ENCODE measurements at places on chromosomes 4 and X. TPM values are rescaled to one million over a fixed set of nuclear protein-coding genes. Genes with fewer than 3 reads are reported as not detected.

H2BW2 gene
- not detected for total RNA-seq

UBE2D3 gene
- total RNA-seq, result 204 TPM

DDIT4L gene
- total RNA-seq, result 0.26 TPM

UGT2B11 gene
- not detected for total RNA-seq

ARMCX1 gene
- 5.8 TPM for total RNA-seq

DHRSX gene
- 19.0 TPM for total RNA-seq

CT45A5 gene
- total RNA-seq, result not detected

DLG3 gene
- 21.1 TPM for total RNA-seq

SOX3 gene
- not detected for total RNA-seq

CNGA1 gene
- total RNA-seq, result 1.6 TPM

LEF1 gene
- not detected for total RNA-seq

ANOS1 gene
- total RNA-seq, result 0.26 TPM

JCHAIN gene
- not detected for total RNA-seq

FGF5 gene
- total RNA-seq, result 0.51 TPM

LAMP2 gene
- total RNA-seq, result 112 TPM

MAMLD1 gene
- under 0.01 TPM for total RNA-seq

PPP3CA gene
- total RNA-seq, result 59.5 TPM

NSUN7 gene
- total RNA-seq, result 0.79 TPM

WDFY3 gene
- total RNA-seq, result 33.2 TPM

BRS3 gene
- not detected for total RNA-seq

TMSB15A gene
- not detected for total RNA-seq

CDS1 gene
- 28.2 TPM for total RNA-seq

DDX53 gene
- total RNA-seq, result not detected

CHST7 gene
- total RNA-seq, result 3.4 TPM

RRAGB gene
- 16.9 TPM for total RNA-seq

STX18 gene
- total RNA-seq, result 17.4 TPM

PDE6B gene
- 0.64 TPM for total RNA-seq
